Posterior vena cava (tissue), 2 donors: ENCODE measurements at places on chromosomes 2 and 18. TPM values are rescaled to one million over a fixed set of nuclear protein-coding genes. Genes with fewer than 3 reads are reported as not detected.

- no peak for DNase-seq
Observed at GRCh38 chr18:51151568-51152511, 45.6 kb downstream of the MEX3C start.

Gene RBM43
- total RNA-seq, result 5.0 TPM

- DNase-seq, result no peak
Observed at GRCh38 chr18:79227621-79228020, 158.4 kb downstream of the ATP9B start.

GRCh38 chr2:112784199-112785189 is at the start of gene IL1A:
TSS of gene IL1A (minus strand) at chr2:112784493. CDS start at chr2:112783770, 723 bp downstream.
- DNase-seq, result no peak

Gene ZC3H6
- 17.0 TPM for total RNA-seq

Gene GRHL1
- total RNA-seq, result 2.3 TPM

DNA sequence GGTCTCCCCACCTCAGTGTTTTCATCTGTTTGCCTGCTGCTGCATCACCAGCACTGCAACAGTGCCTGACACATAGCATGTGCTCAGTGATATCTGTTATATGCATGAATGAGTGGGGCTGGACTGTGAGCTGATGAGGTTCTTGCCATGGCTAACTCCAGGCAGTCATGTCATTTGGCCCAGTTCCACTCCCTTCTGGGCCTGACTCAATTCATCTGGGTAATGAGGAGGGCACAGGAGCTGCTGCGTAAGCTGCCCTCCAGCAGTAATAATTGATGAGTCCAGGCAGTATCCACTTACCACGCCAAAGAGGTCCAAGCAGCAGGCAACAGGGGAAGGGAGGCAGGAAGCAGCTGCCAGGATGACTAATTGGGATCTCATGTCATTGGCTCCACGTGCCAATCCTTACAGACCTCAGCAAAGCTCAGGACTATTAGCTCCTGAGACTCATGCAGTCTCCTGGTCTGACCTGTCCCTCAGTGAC is 34.1 kb upstream of the MAT2A start:
- peak; percentile 84 for DNase-seq

Gene SCTR
- not detected for total RNA-seq

Gene LOXL3
- 6.1 TPM for total RNA-seq
